ENCODE measurements at places on chromosomes 1 and 21. TPM values are rescaled to one million over a fixed set of nuclear protein-coding genes. Genes with fewer than 3 reads are reported as not detected.

The LSS gene
- 38.8 TPM for polyA plus RNA-seq

DNA sequence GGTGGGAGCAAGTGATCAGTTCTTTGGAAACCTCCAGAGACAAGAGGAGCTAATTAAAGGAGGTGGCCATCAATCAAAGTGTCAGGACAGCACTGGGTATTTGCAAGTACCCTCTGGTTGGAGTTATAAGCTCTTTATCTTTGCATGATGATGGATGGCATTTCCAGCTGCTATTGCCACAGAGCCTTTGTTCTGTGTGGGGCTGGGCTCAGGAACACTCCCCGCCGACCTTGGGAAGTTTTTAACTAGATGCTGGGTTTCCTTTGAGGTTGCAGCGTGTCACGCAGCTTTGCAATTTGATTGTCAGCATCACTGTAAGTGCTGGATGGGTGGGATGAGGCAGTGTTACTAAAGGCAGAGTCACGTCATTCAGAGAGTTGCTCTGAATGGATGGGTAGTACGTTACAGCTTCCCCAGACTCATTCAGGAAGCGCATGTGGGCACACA is 68.9 kb downstream of the CNIH3 start:
- no peak for DNase-seq

- DNase-seq, result no peak
Measured at GRCh38 chr1:168736520-168736919, 7.5 kb upstream of the DPT start.

DNA sequence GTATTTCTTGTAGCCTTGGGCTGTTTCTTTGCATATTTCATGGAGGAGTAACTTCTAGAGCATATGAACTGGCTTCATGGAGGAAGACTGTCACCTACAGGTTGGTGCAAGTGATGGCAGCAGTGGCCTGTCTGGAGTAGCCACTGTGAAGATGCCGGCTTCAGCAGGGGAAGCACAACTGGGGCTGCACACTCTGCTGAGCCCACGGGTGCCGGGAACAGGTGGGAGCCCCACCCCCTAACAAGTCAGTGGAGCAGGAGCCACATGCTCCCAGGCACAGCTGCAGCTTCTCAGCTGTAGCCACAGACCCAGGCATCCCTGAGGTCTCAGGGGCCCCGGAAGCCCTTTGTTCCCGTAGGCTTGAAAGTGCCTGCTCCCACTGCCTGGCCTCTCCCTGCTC is 43.2 kb upstream of the C1orf185 start:
- no peak for DNase-seq

Data from left kidney (tissue), 8 donors.